GM12865 (cell line): ENCODE measurements at places on chromosomes 5 and 9.
A peak's percentile ranks its signal among the peaks of the same experiment; 100 is the strongest.

GRCh38 chr9:87677776-87678587 lies 47.9 kb upstream of the CTSL start:
- DNase-seq = no peak

- no peak for DNase-seq
Observed at GRCh38 chr5:171323806-171324632, 15.0 kb downstream of the TLX3 start.

DNA sequence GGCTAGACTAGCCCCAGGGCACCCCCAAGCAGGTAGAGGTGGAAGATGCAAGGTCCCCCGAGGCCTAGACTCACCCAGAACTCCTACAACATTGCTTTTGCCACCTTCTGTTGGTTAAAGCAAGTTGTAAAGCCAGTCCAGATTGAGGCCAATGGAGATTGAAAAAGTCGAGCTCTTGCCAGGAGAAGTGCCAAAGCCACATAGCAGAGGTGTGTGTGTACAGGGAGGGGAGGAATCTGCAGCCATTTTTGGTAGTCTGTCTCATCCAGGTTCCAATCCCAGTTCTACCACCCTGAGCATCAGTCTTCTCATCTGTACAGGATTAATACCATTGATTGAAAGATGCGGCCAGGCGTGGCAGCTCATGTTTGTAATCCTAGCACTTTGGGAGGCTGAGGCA lies 12.3 kb upstream of the URM1 start:
- no peak for DNase-seq

- no peak for DNase-seq
Observed at GRCh38 chr9:118414676-118415075, 710.5 kb downstream of the TLR4 start.

DNA sequence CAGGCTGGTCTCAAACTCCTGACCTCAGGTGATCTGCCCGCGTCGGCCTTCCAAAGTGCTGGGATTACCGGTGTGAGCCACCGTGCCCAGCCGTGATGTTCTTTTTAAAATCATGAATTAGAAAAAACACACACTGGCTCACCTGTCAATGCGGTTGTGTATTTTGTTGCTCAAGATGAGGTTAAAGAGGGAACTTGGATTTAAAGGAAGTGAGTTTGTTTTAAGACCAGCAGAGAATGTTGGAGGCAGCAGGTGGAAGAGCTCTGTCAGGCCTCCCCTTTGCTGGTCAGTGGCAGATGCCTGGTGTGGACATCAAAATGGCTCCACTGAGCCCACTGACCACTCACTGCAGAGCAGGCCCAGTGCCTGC lies 38.9 kb downstream of the WNK2 start:
- no peak for DNase-seq

- DNase-seq = no peak
Observed at GRCh38 chr5:28648108-28648507, 1609.7 kb upstream of the CDH9 start.

GRCh38 chr5:126777257-126777974 lies 480 bp downstream of the LMNB1 start:
- DNase-seq = peak; percentile 87

GRCh38 chr5:79794347-79794746 lies 104.7 kb downstream of the CMYA5 start:
- DNase-seq = no peak

DNA sequence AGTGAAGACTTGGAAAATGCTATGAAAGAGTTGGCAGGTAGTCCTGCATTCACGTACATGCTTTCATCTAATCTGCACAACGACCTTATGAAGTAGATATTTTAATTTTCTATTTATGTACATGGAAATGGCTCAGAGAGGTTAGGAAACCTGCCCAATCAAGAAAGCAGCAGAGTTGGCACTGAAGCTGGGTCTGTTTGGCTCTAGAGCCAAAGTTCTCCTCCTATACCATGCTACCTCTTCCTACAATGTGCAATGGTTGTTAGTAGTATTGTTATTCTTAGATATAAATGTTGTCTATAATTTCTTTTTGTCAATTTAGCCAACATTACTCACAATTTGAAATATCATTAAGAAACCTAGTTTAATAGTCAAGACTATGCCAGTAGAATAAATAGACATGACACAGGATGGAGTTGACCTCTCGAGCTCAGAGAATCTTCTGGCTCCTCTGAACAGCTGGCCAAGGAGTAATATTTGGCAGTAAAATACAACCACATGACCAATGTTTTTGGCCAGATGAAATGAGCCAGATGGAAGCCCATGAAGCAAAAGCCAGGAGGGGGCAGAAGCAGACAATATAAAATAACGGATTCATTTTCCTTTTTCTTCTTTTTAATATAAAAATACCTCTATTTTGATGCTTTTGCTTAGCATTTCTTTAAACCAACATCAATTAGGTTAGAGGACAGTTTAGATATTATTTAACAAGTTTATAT lies 542.3 kb downstream of the PDE4D start:
- no peak for DNase-seq

DNA sequence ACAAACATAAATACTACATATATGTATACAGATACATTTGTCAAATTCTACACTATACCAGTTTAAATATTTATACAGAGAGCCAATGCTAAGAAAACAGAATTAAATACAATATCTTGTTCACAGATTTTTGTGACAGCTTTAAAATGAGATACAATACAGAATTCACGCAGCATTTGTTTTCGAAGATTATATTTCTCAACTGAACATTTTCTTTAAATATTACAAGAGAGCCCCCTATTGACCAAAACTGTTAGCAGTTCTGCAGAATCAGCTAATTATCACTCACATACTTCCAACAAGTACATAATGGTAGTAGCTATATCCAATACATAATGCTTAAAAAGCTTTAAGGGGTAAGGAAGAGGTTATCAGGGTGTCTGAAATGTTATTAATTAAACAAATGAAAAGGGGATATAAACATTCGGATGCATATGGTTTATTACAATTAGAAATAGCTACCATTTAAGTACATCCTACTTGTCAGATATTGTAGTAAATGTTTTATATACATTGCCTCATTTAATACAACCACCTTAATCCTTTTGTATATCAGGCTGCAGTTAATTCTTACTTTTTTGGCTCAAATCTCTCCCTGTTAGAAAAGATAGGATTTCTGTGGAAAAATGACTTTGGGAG lies 31.7 kb downstream of the ZDHHC21 start:
- DNase-seq = peak; percentile 18

- no peak for DNase-seq
Observed at GRCh38 chr9:131817073-131817472, 77.2 kb upstream of the RAPGEF1 start.

DNA sequence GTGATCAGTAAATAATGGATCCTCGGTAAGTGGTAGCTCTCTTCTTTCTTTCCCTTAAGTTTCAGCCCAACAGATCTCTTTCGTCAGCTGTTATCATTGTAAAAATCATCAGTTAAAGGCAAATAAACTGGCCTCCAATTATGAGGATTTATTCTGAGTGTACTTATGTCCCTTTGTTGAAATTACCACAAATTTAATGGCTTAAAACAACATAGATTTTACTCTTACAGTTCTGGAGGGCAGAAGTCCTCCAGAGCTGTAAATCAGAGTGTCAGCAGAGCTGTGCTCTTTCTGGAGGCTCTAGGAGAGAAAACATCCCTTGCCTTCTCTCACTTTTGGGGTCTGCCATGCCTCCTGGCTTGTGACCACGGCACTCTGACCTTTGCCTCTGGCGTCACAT lies 104.6 kb downstream of the INSYN2B start:
- no peak for DNase-seq

GRCh38 chr5:65198456-65199120 lies 283.1 kb downstream of the ADAMTS6 start:
- no peak for DNase-seq

- no peak for DNase-seq
Observed at GRCh38 chr5:168467755-168468330, 18.4 kb upstream of the RARS1 start.

DNA sequence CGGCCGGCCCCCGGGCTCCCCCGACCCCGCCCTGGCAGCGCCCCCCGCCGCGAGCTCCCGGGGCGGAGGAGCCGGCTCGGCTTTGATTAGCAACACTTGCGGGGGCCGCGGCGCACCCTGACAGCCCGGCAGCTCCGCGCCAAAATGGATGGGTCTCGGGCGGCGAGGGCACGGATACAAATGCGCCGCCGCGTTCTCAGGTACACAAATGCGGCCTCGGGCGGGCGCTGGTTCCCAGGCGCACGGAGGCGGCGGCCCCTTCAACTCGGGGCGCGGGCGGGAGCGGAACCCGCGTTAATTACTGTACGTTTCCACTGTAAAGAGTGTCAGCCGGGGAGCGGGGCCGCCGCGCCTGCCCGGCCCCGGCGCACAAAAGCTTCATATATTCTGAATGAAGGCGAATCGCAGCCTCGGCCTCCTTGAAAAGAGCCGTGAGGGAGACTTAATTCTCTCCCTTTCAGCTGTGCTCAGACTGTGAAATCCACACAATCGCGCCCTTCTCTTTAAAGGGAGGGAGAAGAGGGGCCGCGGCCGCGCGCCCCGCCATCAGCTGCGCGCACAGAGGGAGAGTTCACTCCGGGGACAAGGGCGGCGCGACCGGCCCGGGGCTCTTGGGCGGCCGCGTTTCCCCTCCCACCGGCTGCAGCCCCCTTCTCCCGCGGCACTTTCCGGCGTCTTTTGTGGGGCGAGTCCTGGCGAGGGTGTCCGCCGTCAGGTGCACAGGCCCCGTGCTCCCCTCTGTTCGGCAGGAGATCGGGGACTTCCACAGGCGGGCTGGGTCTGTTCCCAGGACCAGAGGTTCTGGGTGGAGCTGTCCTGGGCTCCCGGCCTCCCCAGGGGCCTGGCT lies 27.0 kb downstream of the MSX2 start:
- DNase-seq = no peak

DNA sequence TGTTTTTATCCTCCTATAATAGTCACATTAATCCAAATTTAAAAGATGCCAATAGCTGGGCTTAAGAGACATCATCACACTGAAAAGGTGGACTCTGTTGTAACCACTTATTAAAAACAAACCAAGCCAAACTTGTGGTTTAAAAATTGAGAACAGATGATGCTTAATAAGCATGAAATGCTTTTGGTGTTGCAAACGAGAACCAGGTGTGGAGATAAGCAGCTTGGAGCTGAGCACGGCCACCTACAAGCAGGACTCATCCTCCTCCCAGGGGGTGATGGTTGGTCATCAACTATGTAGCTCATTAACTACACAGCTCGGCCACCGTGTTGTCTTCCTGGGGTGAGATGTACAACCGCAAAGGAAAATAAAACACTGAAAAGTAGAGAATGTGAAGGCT lies 154.4 kb downstream of the NPR3 start:
- no peak for DNase-seq

GRCh38 chr9:125541840-125542243 lies 165.2 kb downstream of the MAPKAP1 start:
- DNase-seq = no peak

DNA sequence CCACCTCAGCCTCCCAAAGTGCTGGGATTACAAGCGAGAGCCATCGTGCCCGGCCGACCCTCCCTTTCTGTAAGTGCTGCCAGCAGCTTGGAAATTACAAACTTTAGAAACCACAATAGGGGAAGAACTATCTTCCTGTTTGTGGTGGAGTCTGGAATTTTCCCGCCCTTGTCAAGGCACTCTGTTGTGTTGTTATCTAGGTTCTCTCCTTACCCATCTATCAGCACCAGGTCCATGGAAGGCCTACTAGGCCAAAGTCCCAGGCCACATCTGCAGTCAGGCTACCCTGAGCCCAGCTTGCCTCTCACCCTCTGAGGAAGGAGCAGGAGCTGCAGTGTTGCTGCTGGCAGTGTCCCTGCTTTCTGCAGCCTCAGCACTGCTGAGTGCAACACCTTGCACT lies 214.9 kb downstream of the MCTP1 start:
- no peak for DNase-seq

- no peak for DNase-seq
Observed at GRCh38 chr9:70893580-70894122, 227.8 kb downstream of the TRPM3 start.

GRCh38 chr5:32687499-32687831 lies 23.7 kb upstream of the NPR3 start:
- no peak for DNase-seq

DNA sequence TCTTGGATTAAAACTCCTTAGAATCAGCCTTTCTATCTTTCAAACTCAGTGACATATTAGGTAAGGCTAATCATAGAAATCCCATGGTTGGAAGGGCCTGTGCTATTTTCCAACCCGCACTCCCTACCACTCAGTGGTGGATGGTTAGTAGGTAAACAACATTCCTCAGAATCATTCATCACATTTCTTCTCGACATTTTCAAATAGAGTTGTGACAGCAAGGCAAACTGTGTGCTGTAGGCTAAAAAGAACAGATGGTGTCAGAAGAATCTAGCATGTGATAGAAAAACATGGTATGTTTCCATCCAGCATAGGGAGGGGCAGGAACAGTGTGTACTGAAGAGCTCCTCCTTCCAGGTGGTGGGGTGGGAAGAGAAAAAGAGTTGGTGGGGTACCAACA lies 227.3 kb upstream of the NMUR2 start:
- no peak for DNase-seq

DNA sequence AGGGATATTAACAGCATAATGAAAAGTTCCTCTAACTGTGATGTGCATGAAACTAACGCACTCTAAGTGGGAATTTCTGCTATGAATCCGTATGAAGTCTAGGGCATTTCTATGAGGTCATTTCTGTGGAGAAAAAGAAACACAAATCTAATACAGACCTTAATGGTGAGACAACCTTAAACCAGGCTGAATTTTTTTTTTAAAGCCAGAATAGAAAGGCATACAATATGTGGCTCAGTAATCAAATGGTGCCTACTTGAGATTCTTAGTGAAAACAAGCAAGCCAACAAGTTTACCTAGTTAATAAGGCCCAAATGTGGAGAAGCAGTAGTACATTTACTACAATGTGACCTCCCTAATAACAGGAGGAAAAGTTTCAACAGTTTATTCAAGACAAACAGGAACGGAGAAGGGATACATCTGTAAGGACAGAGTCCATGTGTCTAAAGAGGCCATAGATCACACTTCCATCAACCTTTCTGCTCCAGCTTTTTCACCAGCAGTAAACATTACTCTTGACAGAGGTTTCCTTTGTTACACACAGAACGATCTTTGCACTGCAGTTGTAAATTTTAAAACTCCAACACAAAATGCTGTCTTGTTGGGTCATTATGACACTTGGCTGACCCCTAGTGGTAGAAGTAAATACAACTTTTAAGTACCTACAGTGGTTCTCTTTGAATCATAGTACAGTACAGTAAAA lies 26.2 kb downstream of the CARNMT1 start:
- peak; percentile 90 for DNase-seq

- DNase-seq = no peak
Observed at GRCh38 chr5:178123966-178124925, 6.6 kb upstream of the RMND5B start.

- DNase-seq = no peak
Observed at GRCh38 chr9:93260263-93261066, 76.5 kb downstream of the WNK2 start.
